ENCODE measurements at places on chromosomes 4 and X.

- peak; percentile 67 for DNase-seq
Observed at GRCh38 chr4:97987019-97987648, 156.1 kb downstream of the STPG2 start.

GRCh38 chrX:23953908-23954269 is 46.1 kb downstream of the CXorf58 start:
- DNase-seq, result no peak

- DNase-seq, result no peak
Observed at GRCh38 chr4:69054578-69055200, 41.6 kb upstream of the UGT2B7 start.

GRCh38 chrX:80138938-80139337 is 124.4 kb downstream of the TBX22 start:
- DNase-seq, result no peak

DNA sequence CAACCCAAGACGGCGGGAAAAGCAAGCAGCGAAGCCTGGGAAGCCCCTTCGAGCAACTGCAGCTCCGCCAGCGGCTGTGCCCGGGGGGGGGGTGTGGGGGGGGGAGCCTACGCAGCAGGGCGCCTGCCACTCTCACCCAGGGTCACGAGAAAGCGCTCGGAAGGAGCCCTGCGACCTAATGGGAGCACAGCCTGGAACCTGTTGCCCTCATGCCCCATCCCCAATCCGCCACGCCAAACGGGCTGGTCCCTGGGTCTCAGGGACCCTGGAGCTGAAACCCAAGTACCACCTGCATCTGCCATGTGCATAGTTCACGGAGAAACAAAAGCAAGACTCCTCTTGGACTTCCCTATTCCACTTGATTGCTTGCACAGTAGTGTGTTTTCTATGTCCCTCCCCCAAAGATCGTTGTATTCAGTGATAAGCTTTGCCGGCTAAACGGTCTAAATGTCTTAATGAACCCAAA is 359 bp upstream of the GAB3 start:
- DNase-seq, result no peak

DNA sequence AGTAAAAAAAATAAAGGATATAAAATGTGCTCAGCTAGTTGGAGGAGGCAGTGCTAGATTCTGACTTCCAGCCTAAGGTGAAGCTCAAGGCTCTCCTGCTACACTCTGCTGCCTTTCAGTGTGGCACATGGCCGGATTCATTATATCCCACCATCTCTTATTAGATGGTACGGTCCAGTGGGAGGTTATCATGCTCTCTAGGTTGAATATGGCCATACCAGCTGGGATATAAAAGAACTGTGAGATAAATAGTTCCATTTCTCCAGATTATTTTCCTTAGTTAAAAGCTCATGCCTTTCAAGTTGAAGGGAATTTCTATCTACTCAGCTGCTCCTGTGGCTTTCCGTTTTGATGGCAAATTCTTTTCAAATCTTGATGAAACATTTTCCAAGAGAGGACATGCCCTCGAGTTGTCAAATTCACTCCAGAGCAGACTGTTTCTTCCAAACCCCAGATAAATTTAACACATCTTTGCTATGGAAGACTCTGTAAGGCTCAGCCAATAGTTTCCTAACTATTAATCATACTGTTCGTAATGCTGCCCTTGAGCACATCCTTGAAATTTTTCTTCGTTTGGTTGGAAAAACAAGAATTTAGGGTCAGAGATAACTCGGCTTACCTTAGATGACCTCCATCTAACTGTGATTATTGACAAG is 2.2 kb upstream of the MGARP start:
- no peak for DNase-seq

Measured in lung (tissue), 17 donors.